NCI-H187 treated with DMSO at 0.1 percent for 48 hours (cell line): ENCODE measurements at places on chromosomes 6 and 20.

- no peak for DNase-seq
Observed at GRCh38 chr6:20455251-20455940, 53.7 kb downstream of the E2F3 start.

- DNase-seq: no peak
Observed at GRCh38 chr6:27679964-27680694, 207.2 kb upstream of the ZNF184 start.

- DNase-seq: no peak
Observed at GRCh38 chr6:127496471-127496870, 22.7 kb downstream of the MTCL3 start.

- DNase-seq: no peak
Observed at GRCh38 chr6:163094881-163095280, 319.6 kb upstream of the QKI start.

DNA sequence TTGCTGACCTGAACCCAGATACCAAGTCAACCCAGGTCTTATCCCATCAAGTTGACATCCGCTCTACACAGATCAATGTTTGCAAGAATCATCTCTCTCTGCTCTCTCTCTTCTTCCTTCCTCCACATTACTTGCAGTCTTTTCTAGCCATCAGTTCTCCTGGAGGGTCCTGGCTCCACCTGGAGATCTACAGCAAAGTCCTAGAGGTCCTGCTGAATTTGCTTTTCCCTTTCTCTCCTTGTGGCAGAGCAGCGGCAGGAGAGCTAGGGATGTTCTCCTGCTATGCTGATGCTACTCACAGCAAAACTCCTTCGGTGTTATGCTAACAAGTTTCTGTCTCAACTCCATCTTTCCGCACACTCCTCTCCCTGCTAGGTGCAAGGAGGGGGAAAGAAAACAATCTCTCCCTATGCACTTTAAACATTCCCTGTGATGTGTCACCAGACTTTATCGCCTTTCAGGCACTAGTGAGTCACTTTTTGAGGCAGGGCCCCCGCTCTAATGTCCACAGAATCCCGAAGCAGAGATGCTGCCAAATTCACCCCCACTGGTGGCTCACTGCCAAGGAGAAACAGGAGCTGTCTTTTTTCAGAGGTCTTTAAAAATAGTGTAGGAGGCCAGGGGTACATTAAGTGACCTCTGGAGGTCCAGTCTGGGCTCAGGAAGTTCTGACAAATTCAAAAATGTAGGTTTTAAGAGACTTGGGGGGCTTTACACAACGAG is 62.6 kb downstream of the FAM50B start:
- no peak for DNase-seq

GRCh38 chr6:137734005-137734874 is 132.8 kb upstream of the TNFAIP3 start:
- no peak for DNase-seq

GRCh38 chr6:11552442-11552841 is 14.9 kb downstream of the TMEM170B start:
- no peak for DNase-seq

GRCh38 chr6:1004885-1005630 is 306.8 kb upstream of the FOXQ1 start:
- DNase-seq: no peak

DNA sequence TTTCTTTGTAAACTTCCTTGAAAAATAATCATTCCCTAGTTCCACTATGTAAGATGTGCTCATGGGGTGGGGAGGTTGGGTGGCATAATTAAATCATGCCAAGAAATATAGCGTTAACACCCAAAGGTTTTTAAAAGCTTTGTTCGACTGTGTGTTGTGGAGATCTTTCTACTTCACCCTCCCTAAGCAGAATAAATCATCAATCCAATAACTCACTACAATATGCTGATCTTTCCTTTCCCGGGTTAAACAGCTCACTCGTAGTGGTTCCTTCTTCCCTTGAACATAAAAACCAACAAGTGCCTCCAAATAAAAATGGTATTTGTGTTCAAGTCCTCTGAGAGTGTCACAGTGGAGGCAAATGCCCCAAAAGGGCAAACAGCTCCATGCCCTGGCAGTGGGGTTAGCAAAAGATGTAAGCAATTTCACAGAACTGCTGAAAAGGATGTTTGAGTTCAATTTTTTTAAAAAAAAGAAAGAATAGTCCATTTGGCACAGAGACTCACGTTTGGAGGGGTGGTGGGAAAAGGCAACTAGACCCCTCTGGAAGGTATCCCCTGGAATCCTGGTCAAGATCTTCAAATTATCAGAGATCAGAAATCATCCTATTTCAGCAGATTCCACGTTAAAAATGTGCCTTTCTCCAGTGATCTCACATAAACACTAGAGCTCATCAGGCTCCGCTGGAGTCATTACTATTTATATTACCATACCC is 99.1 kb downstream of the TFAP2A start:
- DNase-seq: no peak

DNA sequence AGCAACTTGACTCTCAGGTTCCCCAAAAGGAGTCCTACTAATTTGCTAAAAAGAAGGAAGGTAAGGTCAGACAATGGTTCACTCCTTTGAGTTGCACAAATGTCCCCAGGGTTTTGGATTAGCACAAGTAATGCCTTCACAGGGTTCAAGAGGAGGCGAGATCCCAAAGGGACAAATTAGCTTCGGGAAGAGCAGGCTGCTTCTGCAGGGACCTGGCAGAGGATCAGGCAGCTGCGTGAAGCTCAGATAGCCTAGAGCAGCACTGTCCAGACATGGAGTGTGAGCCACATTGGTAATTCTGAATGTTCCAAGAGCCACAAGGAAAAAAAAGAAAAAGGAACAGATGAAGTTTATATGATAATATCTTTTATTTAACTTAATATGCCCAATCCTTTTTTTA is 115.4 kb downstream of the CFAP61 start:
- no peak for DNase-seq

DNA sequence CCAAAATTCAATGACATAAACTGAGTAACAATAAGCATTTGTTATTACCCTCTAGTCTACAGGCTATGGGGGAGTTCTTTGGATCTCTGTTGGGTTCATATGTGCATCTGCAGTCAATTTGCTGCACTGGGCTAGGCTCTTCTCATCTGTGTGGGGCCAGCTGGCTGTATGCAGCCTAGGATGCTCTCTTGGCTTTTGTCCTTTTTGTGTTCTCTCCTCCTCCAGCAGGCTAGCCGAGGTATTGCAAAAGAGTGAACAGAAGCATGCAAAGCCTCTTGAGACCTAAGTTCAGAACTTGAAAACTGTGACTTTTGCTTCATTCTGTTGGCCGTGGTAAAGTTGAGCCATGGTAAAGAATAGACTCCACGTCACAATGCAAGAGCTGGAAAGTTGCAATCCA is 62.8 kb upstream of the FOXO3 start:
- DNase-seq: no peak

GRCh38 chr6:52992980-52993920 is 1.8 kb downstream of the GSTA4 start:
- no peak for DNase-seq

DNA sequence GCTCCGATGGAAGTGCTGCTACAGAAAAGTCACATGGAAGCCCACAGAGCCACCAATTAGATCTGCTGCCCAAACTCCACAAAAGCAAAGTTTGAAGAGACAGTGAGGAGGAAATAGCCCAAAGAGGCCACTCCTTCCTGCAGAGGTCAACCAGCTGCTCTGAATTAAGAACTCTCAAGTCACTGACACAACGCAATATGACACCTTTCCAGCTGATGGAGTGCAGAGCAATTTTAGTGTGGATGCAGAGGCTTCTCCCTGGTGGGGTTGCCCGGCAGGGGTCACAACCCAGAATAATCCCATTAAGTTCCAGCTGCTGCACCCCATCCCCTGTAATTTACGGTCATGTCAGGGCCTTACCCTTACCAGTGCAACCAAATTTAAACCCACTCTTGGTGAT is 361.9 kb upstream of the JARID2 start:
- peak; percentile 1 for DNase-seq

- DNase-seq: no peak
Observed at GRCh38 chr6:111609827-111610526, 4.3 kb upstream of the TRAF3IP2 start.

DNA sequence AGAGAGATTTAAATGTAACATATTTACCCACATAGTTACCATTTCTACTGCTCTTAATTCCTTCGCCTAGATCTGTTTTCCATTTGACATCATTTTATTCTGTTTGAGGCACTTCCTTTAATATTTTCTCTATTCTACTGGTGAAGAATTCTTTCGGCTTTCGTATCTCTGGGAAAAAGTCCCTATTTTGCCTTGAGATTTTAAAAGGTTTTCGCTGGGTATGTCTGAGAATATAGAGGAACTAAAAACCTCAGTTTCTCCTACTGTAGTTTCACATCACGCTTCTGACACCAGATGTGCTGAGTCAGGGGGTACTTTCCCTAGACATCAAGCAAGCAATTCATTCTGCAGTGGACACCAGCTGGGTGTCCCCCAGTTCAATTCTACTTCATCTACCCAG is 61.7 kb downstream of the E2F3 start:
- DNase-seq: no peak

GRCh38 chr6:132198040-132198439 is 203.2 kb downstream of the MOXD1 start:
- no peak for DNase-seq

DNA sequence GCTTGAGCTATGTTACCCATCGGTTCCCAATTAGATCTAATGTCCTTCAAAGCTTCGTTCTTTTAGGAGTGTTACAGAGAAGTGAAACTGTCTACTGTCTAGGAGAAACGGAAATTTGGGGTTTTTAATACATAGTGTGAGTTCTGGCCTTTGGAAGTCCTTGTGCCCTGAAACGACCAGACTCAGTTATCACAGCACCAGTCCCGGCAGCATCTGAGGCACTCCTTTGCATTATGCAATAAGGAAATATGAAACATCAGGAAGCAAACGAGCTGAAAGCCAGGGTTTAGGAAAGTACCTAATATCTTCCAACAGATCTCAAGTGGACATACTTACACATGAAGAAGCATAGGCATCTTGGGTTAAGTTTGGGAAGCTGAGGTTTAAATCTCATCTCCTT is 61.8 kb upstream of the ADGRF1 start:
- DNase-seq: no peak

GRCh38 chr6:24458134-24458533 is 31.2 kb downstream of the GPLD1 start:
- DNase-seq: no peak

DNA sequence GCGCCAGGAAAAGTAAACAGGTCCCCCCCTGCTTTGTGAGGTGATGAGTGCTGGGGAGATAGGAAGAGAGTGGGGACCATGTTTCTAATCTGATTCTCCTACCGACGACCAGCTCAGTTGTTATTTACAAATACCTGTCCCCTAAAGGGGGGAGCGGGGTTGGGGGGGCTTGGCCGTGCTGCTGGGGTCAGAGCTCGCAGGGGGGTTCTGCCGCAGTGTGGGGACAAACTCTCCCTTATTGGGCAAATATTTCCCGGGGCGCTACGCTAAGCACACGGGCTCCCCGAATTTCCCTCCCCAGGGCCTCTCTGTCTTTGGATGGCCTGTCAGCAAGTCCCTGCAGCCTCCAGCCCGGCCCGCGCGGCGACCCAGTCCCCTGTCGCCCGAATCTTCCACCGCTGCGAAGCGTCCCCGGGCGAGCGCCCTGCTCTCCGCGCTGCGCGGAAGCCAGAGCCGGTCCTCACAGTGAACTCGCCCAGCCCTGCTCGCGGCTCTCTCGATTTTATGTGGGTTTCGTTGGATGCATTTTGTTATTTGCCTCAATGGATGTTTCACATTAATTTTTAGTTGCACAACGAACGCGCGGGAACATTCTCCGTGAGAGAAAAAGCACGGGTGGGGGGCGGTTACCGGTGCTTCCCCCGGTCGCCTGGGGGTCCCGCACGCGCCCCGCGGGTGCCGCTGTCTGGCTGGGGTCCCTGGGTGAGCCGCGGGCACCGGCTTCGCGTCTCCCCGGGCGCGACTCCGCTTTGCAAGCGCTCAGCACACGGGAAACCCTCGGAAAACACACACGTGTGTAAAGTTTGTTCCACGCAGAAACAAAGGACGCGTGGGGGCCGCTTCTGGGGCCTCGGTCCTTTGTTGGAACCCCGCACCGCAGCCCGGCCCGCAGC is 1.5 kb upstream of the STX16 start:
- no peak for DNase-seq

GRCh38 chr6:1619098-1619672 is 9.5 kb downstream of the FOXC1 start:
- no peak for DNase-seq

GRCh38 chr6:39298061-39298460 is 16.2 kb downstream of the KCNK17 start:
- DNase-seq: no peak

DNA sequence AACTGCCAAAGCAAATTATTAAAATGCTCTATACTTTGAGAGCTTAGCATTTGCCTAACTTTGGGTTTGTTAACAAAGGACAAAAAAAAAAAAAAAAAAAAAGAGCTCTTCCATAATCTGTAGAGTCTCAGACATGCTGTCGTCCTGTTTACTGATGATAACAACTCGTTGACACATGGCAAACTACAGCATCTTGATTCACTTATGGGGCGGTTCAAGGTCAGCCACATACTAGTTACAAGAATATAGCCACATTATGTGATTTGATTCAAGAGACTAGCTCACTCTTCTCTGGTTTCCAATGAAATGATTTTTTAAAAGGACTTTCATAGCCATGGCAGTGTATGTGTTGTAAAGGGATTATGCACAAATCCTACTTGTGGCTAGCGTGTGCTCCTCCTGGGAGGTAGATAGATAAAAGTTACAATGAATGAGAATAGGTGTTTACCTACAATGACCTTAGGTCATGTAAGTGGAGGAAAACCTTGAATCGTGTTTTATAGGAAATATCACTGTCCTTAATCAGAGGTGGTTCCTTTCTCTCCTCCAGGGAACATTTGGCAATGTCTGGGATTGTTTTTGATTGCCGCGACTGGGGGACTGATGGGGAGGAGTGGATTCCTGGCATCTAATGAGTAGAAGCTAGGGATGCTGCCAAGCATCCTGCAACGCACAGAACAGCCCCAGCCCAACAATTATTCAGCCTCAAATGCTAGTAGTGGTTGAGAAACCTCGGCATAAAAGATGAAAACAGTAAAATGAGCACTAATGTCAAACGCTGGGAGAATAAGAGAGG is 969.2 kb upstream of the SLC35B3 start:
- DNase-seq: no peak

- no peak for DNase-seq
Observed at GRCh38 chr6:28351087-28351486, 1.3 kb downstream of the ZKSCAN3 start.
